Lower lobe of right lung (tissue), 2 donors: ENCODE measurements at places on chromosomes 12 and 14. TPM values are rescaled to one million over a fixed set of nuclear protein-coding genes. Genes with fewer than 3 reads are reported as not detected.
A peak's percentile ranks its signal among the peaks of the same experiment; 100 is the strongest.

DNA sequence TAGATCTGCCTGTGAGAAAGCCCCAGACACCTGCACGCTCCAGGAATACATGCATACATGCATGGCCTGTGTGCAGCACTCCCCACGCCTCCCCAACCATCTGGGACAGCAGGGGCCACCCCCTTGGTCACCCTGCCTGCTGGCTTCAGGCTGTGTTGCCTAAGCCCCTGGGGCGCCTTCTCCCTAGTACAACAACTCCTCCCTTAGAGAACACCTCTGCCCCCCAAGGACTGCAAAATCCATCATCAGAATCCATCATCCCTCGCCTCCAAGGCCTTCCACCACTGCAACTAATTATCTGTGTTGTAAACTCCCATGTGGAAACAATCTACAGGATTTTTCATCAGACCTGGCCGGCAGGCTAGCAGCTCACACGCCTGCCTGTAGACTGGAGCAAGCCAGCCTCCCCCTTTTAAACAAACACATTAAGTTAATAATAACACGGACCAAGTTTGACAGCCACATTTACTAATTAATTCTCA, 36.8 kb downstream of the ZFP36L1 start:
- DNase-seq: no peak

DNA sequence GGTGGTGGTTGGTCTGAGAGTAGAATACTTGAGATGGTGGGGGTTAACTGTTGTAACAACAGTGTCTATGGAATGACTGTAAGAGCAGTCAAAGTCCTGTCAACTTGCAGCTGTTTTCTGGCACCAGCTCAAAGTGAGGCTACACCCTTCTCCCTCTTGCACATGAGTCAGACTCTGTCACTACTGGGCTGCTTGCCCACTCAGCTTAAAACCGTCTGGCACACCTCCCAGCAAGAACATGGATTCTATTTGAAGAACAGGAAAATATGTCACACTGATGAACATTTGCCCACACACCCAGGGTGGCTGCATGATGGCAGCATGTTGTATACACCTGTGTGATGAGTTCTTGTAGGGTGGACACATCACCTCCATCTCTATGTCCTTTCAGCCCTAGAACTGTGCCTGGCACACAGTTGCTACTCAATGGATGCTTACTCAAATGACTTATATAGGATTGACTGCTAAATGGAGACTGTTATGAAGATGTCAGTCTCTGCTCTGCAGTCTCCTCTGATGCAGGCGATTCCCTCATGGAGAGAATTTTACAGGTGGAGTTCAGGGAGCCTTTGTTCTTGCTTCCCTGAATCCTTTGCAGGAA, 19.3 kb upstream of the SERPINA6 start:
- DNase-seq: peak; percentile 80

DNA sequence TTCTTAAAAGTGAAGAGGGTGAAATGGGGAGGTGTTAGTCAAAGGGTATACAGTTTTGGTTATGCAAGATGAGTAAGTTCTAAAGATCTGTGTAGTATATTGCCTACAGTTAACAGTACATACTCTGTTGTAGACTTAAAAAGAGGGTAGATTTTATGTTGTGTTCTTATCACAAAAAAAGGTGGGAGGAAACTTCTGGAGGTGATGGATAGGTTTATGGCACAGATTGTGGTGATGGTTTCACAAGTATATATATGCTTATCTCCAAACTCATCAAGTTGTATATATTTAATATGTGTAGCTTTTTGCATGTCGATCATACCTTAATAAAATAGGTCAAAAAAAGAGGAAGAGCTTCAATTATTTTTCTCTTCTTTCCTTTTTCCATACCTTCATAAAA, 64.0 kb downstream of the PDE3A start:
- DNase-seq: no peak

Gene SERPINA3
- total RNA-seq: 74.6 TPM

DNA sequence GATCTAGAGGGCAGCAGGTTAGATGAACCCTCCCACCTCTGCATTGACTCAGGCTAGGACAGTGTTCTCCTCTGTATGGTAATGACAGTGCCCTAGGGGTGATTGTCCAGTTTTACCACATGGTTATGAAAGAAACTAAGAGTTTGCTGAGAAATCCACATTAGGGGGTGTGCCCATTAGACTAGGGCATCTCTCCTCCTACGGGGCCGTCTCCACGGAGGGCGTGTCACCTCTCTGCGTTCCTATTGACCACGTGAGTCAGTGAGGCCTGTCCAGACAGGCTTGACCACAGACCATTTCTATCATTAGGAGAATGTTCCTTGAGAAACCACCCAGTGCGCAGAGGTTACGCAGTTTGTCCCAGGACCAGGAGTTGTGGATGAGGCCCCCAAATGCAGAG, 8.3 kb downstream of the MVK start:
- peak; percentile 66 for DNase-seq

Gene WNT1
- not detected for total RNA-seq

- peak; percentile 83 for DNase-seq
These were observed at the start of gene KCNJ8 for GRCh38 chr12:21774358-21775132. Gene KCNJ8, minus strand, starts transcription at chr12:21774706. Its CDS starts 1,090 bp downstream, at chr12:21773616.

- no peak for DNase-seq
These were observed 34.8 kb downstream of the HIGD1C start for GRCh38 chr12:50986966-50987737.

- no peak for DNase-seq
These were observed 75.8 kb downstream of the GPATCH2L start for GRCh38 chr14:76227450-76228050.

Gene CELA1
- not detected for total RNA-seq

DNA sequence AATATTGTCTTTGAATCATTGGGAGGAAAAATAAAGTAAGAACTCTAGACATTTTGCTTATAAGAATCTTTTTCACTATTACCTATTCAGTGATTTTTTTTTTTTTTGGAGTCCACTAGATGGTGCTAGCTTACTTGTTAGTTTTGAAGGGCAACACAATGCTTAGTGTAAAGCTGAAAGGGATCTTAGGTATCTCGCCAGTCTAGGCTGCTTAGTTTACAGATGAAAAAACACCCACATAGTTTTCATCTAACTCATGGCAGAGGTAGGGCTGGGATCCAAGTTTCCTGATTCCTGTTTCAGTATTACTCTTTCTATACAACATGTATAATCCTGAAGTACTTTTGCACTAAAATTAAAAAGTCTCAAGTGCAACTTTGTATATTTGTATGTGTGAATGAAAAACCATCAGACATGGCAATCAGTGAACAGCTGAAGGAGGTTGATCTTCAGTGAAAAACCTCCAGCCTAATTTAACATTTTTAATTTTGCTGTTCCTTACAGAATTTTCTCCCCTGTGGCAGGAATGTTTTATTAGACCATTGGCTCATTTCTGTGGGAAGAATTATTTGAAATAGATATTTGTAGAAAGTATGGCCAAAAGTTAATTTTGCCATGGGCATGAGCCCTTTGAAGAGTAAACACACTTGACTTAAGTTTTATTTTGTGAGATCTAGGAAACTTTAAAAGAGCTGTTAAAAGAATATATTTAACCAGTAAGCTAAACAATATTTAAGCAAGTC, 40.7 kb downstream of the LRRIQ1 start:
- no peak for DNase-seq

Gene KRT2
- total RNA-seq: not detected

DNA sequence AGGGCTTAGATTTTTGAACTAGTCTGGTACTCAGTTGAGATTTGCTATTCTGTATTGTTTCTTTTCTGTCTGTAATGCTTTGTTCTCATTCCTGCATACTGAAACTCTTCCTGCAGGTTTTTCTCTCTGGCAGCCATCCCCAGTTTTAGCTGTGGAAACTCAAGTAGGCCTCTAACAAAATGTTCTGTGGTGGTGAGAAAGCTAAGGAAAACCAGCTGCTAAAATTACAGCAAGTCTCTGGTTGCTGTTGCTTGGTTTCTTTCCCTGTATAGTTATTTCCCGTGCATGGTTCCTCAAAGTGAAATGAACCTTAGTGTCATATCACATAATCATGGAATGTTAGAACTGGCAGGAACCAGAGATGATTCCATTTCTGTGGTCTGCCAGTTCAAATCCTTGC, 442.5 kb downstream of the NRXN3 start:
- DNase-seq: no peak

GRCh38 chr12:109740694-109741245, 27.1 kb downstream of the FAM222A start:
- peak; percentile 31 for DNase-seq
